ENCODE measurements at places on chromosomes 5 and 9.

DNA sequence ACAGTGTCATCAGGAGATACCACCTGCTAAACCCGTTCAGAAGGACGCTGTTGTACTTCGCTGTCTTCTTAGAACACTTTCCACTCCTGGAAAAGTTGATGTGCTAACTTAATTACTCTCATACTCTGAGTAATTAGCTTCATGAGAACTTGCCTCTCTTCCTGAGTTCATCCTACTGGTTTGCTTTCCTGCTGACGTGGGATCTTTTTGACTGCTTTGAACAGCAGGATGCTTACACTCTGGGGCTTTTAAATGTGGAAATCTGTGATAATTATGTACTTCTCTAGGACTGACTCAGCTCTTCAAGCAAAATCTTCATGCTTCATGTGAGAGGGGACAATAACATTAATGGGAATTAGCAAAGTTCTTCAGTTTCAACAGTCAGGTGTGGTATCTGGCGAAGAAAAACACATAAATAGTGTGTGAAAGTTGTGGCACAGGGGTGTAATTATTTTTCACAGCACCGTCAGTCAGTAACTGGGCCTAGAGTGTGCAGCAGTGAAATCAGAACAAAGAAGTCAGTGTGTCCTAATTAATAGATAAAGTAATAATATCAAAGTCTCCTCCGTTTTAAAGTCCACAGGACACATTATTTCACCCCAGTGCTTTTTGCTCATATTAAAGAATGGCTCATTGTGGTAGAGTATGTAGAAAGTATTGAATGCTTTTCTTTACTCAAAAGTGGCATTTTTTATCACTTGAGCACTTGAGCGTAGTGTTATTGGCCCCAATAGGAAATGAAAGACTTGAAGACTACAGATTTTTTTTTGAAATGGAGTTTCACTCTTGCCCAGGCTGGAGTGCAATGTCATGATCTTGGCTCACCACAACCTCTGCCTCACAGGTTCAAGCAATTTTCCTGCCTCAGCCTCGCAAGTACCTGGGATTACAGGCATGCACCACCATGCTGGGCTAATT, 140.9 kb upstream of the DMRT1 start:
- DNase-seq, result no peak

DNA sequence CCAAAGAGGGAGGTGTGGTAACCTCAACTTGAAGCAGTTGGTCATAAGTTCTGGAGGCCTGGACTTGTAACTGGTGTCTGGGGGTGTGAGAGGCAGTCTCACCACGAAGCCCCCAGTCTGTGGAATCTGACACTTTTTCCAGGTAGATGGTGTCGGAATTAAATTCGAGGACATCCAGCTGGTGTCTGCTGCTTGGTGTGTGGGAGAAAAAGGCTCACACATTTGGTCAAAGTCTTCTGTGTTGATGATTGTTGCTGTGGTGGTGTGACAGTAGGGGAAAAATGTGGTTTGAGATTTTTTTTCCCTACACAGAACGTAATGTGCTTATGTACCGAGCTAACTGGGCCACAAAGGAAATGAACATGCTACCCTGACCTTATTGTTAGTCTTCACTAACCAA, 251.9 kb downstream of the MAT2B start:
- DNase-seq, result no peak

- no peak for DNase-seq
These were observed 12.9 kb downstream of the MYORG start for GRCh38 chr9:34363619-34364351.

DNA sequence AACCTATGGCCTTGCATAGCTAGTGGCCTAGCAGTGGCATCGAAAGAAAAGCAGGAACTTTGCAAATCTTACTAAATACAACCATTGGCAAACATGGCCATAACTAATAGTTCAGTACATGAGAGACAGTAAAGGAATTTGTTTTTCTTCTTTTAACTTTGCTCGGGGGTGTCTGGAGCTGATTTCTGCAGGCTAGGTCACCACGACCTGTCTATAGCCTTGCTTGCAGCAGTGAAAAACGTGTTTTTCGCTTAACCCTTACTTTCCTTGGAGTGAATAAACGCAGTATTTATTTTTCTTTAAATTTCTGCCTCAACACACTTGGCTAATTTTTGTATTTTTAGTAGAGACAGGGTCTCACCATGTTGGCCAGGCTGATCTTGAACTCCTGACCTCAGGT, 19.9 kb downstream of the NAIF1 start:
- DNase-seq, result no peak

DNA sequence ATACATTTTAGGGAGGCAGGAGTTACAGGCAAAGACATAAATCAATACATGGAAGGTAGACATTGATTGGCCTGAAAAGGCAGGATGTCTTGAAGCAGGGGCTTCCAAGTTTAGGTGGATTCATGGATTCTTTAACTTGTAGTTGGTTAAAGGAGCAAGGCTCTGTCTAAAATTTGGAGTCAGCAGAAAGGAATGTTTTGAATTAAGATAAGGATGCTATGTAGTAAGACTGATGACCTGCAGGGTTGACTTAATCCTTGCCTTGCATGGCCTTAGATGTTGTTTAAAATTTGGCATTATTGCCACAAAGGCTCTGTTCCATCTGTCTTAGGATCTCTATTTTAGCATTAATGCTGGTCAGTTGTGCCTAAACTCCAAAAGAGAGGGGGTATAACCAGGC, 171.3 kb downstream of the C5orf15 start:
- DNase-seq, result no peak

- no peak for DNase-seq
These were observed 16.0 kb upstream of the SLC25A51 start for GRCh38 chr9:37919956-37920335.

- no peak for DNase-seq
These were observed 1424.5 kb upstream of the NUDT12 start for GRCh38 chr5:104987074-104987473.

GRCh38 chr9:68969538-68969937, 44.4 kb downstream of the PRKACG start:
- DNase-seq, result no peak

- DNase-seq, result no peak
These were observed 649.1 kb downstream of the BNC2 start for GRCh38 chr9:16221366-16221765.
